ENCODE measurements at places on chromosomes 7 and 10.

- no peak for DNase-seq
Measured at GRCh38 chr10:19785366-19785765, 30.9 kb upstream of the PLXDC2 start.

- no peak for DNase-seq
Measured at GRCh38 chr10:12098966-12099365, 30.2 kb downstream of the DHTKD1 start.

- DNase-seq = no peak
Measured at GRCh38 chr7:82172017-82172416, 271.6 kb downstream of the CACNA2D1 start.

GRCh38 chr10:18417950-18418527 lies 233.3 kb downstream of the NSUN6 start:
- no peak for DNase-seq

DNA sequence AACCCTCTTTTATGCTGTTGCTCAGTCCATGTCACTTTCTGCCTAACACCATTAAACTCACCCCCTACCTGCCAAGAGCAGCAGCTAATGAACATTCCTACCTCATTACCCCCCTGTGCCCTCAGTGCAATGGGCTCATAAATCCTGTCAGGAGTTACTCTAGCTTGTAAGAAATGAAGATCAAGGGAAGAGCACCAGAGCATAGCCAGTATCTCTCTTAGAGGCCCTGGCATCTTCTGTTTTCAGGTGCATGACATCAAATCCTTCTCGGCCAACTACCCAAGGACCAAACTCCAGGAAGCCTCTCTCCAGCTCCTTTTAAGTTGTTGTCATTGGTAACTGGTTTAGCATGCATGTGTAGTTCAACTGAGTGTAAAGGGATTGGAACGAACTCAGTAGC lies 75.1 kb downstream of the FOXI2 start:
- DNase-seq = no peak

DNA sequence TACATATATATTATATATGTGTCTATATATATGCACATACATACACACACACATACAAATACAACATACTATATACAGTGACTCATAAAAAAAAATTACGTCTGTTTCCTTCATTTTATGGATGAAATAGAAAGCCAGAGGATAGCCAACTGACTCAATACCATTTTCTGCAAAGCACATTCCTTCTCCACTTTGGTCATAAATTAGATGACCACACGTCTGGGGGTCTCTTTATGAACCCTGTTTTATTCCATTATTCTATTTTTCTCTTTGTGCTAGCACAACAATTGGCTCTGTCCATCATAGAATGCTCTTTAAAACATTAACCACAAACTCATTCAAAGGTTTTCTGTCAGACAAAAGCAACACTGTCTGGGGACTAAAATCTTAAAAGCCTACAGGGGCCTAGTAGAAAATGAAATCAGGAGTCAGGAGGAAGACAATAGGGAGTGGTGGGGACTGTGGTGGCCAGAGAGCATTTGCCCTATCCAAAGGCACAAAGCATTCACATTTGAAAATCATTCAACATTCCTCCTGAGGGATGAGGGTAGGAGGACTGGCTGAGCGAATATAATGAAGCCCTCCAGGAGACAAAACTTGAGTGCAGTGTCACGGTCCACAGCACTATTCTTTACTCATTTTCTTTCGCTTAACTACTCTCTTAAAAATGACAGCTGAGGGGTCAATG lies 4.3 kb downstream of the CUBN start:
- no peak for DNase-seq

DNA sequence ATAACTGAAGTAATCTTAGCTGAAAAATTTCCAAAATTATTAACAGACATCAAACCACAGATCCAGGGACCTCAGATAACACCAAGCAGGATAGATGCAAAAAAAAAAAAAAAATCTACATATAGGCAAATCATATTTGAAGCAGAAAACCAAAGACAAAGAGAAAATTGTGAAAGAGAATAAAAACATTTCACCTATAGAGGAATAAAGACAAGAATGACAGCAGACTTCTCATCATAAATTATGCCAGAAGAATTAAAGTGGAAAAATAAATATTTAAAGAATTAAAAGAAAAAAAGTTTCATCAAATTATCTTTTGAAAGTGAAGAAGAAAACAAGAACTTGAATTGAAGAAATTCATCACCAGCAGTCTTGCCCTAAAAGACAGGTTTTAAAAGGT lies 467.5 kb downstream of the GPAM start:
- DNase-seq = no peak

GRCh38 chr7:88759230-88760135 lies at the start of gene ZNF804B:
ZNF804B (plus strand) TSS chr7:88759700; CDS start chr7:88759977, 277 bp downstream.
- no peak for DNase-seq

DNA sequence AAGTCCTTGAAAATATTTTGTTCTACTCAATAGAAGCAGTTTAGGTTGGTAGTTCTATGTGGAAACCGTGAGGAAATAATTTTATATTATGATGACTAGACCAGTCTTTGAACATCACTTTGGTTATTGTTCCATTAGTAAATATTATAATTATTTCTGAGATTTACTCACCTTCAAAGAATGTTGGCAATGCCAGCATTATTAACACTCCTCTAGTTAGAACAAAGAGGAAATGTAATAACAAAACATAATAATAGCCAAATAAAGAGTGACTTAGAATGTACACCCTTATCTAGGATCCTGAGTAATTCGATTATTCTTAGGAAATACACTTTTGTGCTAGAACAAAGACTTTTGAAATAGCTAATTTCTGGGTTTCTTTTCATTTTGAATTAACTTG lies 121.1 kb downstream of the CFTR start:
- DNase-seq = no peak

DNA sequence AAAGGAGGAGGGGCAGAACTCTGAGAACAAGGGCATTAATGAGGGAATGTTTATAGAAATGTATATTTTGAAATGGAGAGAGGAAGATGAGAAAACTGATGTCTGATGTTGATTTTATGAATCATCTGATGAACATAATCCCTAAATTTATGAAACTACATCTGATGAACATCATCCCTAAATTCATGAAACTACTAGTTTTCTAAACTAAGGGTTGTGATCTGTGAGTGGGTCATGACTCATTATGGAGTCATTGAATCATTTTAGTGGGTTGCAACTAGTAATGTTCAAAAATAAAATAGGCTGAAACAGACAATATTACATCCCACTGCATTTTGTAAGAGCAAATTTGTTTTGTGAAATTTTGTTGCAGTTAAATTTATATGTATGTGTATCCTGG lies 442.6 kb upstream of the TEX47 start:
- no peak for DNase-seq

DNA sequence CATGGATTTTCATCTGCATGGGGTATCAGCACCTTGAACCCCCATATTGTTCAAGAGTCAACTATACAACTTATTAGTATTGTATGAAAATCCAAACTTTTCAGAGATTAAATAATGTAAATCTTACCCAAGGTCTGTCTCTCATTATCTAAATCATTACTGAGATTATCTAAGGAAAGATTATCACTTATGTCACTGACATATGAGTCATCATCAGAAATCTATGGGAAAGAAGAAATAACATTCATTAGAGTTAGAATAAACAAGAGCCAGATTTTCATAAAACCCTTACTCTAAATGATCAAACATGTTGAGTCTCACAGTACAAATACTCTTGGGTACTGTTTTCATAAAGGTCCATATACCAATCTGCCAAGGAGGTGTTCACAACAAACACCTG lies 83.3 kb upstream of the GSDME start:
- DNase-seq = no peak

GRCh38 chr7:16668049-16668858 lies 22.3 kb downstream of the BZW2 start:
- DNase-seq = no peak

GRCh38 chr7:22860337-22860736 lies 37.7 kb upstream of the TOMM7 start:
- DNase-seq = no peak

- no peak for DNase-seq
Measured at GRCh38 chr7:92133133-92133736, 1.0 kb downstream of the CYP51A1 start.

DNA sequence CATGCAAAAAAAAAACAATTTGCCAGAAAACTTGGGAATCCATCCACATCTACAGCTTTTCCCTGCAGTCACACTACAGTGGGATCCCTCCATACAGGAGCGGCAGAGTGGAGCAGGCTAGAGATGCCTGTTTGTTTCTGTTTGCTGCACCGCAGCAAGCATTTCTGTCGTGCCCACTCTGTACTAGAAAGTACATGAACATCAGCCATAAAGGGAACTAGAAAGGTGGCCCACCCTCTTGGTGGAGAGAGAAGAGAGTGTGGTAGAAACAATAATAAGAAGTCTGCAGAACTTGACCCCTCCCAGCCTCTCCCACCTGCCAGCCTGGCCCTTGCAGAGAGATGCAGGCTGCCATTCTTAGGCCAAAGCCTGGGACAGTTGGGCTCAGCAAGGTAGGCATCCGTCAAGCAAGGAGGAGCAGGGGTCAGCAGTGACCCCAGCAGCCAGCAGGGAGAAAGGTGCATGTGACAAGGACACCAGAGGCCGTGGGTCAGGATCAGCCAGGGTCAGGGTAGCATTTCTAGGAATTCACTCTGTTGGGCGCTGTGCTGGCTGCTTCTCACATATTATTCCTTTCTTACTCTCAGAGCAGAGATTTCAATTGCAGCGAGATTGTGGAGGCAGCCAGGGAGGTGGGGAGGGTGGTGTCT lies 171.8 kb downstream of the EGFR start:
- DNase-seq = no peak

DNA sequence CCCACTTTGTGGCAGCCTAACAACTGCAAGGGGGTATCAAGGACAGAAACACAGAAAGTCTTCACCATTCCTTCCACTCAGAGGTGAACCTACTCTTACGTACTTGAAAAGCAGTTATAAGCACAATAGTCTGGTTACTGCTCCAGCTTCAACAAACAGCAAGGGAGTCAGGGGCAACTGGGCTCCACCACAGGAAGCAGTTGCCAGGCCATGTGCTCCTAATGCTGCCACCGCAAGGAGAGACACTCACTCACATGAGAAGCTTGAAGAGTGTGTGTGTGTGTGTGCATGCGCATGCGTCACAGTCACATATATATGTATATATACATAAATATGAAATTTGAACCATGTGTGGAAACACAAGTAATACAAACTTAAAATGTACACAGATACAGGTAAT lies 65.5 kb downstream of the GRB10 start:
- no peak for DNase-seq

DNA sequence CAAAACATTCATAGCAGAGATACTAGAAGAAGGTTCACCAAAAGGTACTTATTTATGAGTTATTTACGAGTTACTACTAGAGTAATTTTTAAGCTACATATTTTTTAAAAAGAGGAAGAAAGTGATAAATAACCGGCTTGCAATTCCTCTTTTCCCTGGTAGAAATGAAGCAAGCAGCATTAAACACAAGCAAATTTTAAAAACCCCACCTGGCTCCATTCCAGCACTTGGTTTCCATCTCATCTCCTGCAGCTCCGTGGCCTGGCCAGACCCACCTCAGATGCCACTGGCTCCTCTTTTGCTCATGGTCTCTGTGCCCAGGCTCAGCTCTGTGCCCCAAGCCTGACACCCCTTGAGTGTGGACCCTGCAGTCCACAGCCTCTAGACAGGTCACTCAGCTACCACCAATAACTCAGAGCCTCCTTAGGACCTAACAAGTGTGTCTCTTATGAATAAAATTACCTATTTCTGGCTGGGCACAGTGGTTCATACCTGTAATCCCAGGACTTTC lies 479.5 kb downstream of the TNS3 start:
- DNase-seq = no peak

GRCh38 chr7:47513741-47514241 lies 68.1 kb downstream of the TNS3 start:
- no peak for DNase-seq

DNA sequence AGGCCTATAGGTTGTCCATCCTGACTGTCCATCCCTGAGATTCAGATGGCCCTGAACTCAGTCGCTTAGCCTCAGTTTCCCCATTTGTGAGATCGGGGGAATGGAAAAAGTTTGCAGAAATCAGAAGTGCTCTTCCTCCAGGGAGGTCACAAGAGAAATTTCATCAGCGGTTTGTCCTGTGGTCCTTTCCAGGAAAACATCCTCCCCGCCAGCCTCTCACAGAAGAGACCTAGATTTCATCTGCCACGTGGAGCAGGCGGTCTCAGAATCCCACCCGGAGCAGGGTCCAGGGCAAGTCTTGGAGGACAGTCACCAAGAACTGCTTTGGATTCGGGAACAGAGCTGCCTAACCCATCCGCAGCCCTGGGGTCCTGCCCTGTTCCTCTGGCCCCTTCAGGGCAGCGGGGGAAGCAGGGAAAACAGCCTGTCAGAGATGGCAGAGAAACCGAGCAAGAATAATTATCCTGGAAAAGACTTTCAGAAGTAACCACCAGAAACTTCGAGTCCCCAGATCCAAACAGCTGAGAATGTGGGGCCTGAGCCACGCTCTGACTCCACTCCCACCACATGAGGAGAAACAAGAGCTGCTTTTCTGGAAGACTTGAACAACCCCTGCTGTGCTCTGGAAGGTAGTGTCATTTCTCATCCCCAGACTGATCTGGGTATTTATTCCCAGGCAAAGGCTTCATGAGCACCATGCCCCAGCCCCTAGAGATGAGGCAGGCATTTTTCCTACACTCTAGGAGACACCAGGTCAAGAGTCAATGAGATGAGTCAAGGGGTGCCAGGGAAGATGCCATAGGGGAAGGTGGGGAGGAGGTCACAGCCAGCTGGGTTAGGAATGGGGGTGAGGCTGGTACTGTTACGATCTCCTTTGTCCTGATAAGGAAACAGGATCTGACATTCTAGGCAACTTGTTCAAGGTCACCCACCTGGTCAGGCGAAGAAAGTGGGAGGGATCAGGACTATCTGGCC lies 1.1 kb upstream of the TNS3 start:
- DNase-seq = no peak

- no peak for DNase-seq
Measured at GRCh38 chr10:96266118-96266770, 5.1 kb downstream of the BLNK start.

DNA sequence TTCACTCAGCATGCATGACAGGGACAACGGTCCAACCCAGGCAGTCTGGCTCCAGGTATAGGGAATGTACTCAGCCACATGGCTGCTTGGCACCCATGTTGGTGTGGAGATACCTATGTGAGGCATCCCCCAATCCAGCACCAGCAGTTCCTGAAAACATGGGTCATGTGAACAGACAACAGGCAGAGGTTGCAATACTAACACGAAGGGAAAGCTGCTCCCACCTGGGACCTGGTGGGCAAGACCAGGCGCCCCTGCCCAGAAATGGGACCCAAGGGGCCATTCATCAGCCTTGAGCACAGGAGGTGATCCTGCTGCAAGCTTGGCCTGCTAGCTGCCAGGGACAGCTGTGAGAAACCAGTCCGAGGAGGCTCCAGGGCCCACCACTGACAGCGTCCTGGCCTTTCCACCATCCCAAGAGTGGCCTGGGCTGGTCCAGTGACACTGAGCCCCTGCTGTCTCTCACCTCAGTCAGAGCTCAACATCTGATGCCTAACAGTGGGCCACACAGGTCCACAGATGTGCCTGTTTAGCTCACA lies 142.3 kb downstream of the ARHGAP22 start:
- no peak for DNase-seq

DNA sequence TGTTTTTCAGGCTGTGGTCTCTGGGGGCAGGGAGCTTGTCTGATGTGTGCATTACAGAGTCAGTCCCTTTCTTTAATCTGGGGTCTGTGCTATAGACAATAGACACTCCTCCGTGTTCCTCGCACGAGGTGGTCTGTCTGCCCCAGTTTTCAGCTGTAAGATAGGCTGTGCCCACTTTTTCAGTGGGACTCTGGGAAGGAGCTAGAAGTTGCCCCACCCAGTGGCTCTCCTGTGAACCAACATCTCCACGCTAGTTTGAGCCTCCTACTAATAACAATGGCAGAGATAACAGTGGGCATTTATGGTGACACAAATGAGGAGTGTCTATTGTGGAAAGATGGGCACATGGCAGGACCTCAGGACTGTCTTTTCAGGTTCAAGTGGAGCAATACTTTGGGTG lies 44.0 kb downstream of the ADRB1 start:
- DNase-seq = no peak
